ENCODE measurements at places on chromosomes 1 and 21. TPM values are rescaled to one million over a fixed set of nuclear protein-coding genes. Genes with fewer than 3 reads are reported as not detected.

OR2T10 gene
- not detected for total RNA-seq

GRCh38 chr1:207619871-207620542, 24.9 kb upstream of the CR1L start:
- DNase-seq = no peak

SPRR1A gene
- total RNA-seq = not detected

NPPB gene
- not detected for total RNA-seq

GRCh38 chr1:32388641-32389040, 5.6 kb downstream of the BSDC1 start:
- no peak for DNase-seq

GRCh38 chr1:178575611-178576361, 62.9 kb downstream of the TEX35 start:
- no peak for DNase-seq

- DNase-seq = no peak
Observed at GRCh38 chr1:66175098-66175497, 358.9 kb upstream of the SGIP1 start.
